Fibroblast of skin of left biceps (primary cell): ENCODE measurements at places on chromosomes 1 and 21.
A peak's percentile ranks its signal among the peaks of the same experiment; 100 is the strongest.

- DNase-seq, result no peak
These were observed 10.2 kb downstream of the KCNC4 start for GRCh38 chr1:110220324-110220723.

GRCh38 chr1:49416758-49417157 lies 607.0 kb downstream of the AGBL4 start:
- DNase-seq, result no peak

- DNase-seq, result no peak
These were observed 760 bp downstream of the PEX14 start for GRCh38 chr1:10475510-10475909.

- DNase-seq, result no peak
These were observed 125.8 kb downstream of the NFIA start for GRCh38 chr1:61208172-61208571.

GRCh38 chr1:87155170-87155569 lies 173.5 kb upstream of the LMO4 start:
- DNase-seq, result no peak

GRCh38 chr21:37593740-37594471 lies 227.3 kb downstream of the DYRK1A start:
- DNase-seq, result no peak

GRCh38 chr1:8598060-8598724 lies 219.2 kb downstream of the RERE start:
- DNase-seq, result no peak

DNA sequence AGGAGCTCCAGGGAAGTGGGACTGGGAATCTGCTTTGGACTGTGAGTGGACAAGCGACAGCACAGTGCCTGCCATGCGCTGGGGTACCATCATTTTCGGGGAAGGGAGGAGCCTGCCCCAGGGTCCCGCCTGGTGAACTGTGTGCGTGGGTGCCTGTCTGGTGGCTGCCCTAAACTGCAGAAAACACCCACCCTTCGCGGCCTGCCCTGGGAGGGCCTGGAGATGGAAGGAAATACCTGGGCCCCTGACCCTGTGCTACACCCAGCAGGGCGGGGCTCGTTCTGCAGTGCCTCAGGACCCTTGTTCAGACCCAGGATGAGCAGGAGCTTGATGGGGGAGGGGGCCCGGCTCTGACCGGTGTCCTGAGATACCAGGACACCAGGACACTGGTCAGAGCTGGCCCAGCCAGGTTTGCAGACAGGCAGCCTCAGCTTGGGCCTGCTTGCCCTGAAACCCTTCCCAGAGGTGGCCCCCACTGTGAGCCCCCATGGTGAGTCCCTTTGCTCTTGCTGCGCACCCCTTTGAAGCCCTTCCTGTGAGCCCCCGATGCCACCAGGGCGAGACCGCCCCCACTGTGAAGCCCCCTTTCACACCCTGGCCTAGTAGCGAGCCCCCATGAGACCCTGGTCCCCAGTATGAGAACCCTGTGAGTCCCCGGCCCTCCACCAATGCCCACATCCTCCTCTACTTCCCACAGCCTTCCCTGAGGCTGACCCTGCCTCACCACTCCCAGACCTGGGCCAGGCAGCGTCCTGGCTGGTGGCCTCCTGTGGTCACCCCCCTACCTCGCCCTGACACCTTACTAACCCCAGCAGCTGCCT lies 2.6 kb downstream of the GJC2 start:
- DNase-seq, result no peak

DNA sequence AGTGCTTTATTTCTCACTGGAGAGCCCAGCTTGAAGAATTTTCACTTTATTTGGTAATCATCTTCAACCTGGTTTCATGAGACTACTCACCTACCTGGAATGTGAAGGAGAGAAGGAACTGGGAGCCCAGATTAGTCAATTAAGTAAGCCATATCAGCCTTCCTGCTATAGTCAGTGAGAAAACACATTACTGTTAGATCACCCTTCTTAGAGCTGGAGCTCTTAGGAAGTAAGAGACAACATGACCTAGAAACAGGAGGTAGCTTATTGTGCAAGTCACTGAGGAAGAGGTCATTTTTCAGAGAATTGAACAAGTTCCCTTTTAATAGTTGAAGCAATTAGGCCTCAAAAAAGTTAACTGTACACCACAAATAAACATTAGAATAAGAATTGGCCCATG lies 49.2 kb upstream of the TEKT2 start:
- peak; percentile 2 for DNase-seq

DNA sequence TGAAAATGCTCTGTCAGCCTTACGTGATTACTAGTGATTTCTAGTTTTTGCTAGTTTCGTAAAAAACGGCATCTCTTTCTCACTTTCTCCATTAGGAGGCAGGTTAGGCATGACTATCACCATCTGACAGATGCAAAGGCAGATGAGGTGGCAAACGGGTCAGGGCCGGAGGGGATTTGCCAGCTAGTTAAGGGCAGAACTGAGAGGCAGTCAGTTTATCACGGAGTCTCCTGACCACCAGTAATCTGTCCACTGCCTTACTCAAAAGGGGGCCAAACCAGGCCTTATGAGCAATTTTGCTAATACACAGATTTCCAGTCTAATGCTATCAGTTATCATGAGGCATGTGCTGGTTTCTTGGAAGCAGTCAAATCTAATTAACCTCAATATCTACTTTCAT lies 159.3 kb downstream of the TSEN15 start:
- no peak for DNase-seq

DNA sequence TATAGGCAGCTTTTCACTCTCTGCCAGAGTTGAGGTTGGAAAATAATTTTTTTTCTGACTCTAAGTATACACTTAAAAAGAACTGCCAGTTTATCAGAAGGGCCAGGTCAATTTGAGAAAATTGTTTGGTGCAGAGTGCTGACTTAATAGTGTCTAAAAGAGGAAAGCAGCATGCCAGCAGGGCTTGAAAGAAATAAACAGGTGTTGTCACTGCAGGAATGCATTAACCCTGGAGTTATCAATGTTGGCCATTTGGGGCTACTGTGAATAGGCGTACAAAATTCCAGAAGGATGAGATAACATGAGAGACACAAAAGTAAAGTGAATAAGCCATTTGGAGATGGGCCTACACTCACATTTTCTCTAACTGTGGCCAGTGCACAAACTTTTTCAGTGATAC lies 220.6 kb upstream of the PLD5 start:
- DNase-seq, result no peak
